Activated naive CD8-positive, alpha-beta T cell treated with anti-CD3 and anti-CD28 coated beads for 36 hours (primary cell): ENCODE measurements at places on chromosomes 6 and 20.

- no peak overlapping the region for H3K4me3 ChIP-seq
- H3K36me3 ChIP-seq, result peaks cover 10% of the 10 kb centered on the region
Observed at GRCh38 chr20:38094373-38094891, 60.9 kb downstream of the RPRD1B start.

- H3K27ac ChIP-seq, result peak overlapping the region; percentile 81
- DNase-seq, result peak; percentile 46
- H3K4me1 ChIP-seq, result peaks cover 73% of the 10 kb centered on the region
- peaks cover 37% of the 10 kb centered on the region for H3K36me3 ChIP-seq
- H3K4me3 ChIP-seq, result peak overlapping the region; percentile 42
Observed at GRCh38 chr6:154239392-154239791, 117.2 kb downstream of the IPCEF1 start.

- no peak overlapping the region for H3K27ac ChIP-seq
- H3K27me3 ChIP-seq, result no peaks in the 10 kb centered on the region
- no peak for DNase-seq
- H3K36me3 ChIP-seq, result no peaks in the 10 kb centered on the region
- peaks cover under 1% of the 10 kb centered on the region for H3K4me1 ChIP-seq
- no peak overlapping the region for H3K4me3 ChIP-seq
Observed at GRCh38 chr20:25288291-25289181, 40.7 kb downstream of the PYGB start.

DNA sequence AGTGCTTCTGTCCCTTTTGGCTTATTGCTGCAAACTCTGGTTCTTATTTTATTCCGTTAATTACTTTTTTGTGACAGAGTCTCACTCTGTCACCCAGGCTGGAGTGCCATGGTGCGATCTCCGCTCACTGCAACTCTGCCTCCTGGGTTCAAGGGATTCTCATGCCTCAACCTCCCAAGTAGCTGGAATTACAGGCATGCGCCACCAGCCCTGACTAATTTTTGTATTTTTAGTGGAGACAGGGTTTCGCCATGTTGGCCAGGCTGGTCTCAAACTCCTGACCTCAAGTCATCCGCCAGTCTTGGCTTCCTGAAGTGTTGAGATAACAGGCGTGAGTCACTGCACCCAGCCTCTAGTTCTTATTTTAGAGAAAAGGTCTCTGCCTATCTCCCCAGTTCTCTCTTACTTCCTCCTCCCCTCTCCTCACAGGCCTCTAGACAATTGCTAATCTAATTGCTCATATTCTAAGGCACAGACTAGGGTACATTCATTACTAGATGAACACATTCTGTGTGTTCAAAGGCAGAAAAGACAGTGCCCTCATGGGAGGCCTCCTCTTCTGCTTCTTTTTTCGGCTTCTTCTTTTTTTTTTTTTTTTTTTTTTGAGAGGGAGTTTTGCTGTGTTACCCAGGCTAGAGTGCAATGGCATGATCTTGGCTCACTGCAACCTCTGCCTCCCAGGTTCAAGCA is 27.0 kb downstream of the EDEM2 start:
- H3K36me3 ChIP-seq, result peaks cover 12% of the 10 kb centered on the region
- H3K4me3 ChIP-seq, result no peak overlapping the region
- no peaks in the 10 kb centered on the region for H3K4me1 ChIP-seq
- no peak for DNase-seq
- H3K27ac ChIP-seq, result peak overlapping the region; percentile 37

GRCh38 chr6:47355496-47355895 is 45.8 kb upstream of the TNFRSF21 start:
- H3K4me1 ChIP-seq, result peaks cover 4% of the 10 kb centered on the region
- DNase-seq, result no peak
- peaks cover 14% of the 10 kb centered on the region for H3K27me3 ChIP-seq
- H3K4me3 ChIP-seq, result no peak overlapping the region
- no peak overlapping the region for H3K27ac ChIP-seq
- no peaks in the 10 kb centered on the region for H3K36me3 ChIP-seq

GRCh38 chr20:41100001-41100480 is 37.3 kb upstream of the PLCG1 start:
- peaks cover 2% of the 10 kb centered on the region for H3K4me1 ChIP-seq
- no peak overlapping the region for H3K4me3 ChIP-seq

DNA sequence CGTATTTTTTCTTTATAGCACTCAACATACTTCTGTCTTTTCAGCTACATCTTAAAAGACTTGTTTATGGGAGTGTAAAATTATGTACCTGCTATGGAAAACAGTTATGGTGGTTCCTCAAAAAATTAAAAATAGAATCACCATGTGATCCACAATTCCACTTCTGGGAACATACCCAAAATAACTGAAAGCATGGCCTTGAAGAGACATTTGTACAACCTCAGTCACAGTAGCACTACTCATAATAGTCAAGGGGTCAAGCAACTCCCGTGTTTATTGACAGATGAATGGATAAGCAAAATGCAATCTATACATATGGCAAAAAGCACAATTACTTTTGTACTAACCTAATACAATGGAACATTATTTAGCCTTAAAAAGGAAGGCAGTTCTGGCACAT is 74.5 kb downstream of the METTL24 start:
- no peaks in the 10 kb centered on the region for H3K27me3 ChIP-seq
- H3K4me1 ChIP-seq, result no peaks in the 10 kb centered on the region
- no peak overlapping the region for H3K4me3 ChIP-seq
- no peak for DNase-seq
- H3K36me3 ChIP-seq, result no peaks in the 10 kb centered on the region

GRCh38 chr6:70531133-70531532 is 35.6 kb upstream of the SDHAF4 start:
- H3K27ac ChIP-seq, result no peak overlapping the region
- H3K4me1 ChIP-seq, result peaks cover 6% of the 10 kb centered on the region
- H3K4me3 ChIP-seq, result no peak overlapping the region
- DNase-seq, result no peak
- peaks cover 3% of the 10 kb centered on the region for H3K36me3 ChIP-seq

GRCh38 chr6:145863988-145864616 is 49.5 kb upstream of the FBXO30 start:
- H3K4me3 ChIP-seq, result no peak overlapping the region
- H3K4me1 ChIP-seq, result peaks cover 23% of the 10 kb centered on the region
- peaks cover 33% of the 10 kb centered on the region for H3K36me3 ChIP-seq

GRCh38 chr6:43120944-43121913 is 45.1 kb downstream of the PTK7 start:
- DNase-seq, result no peak
- H3K4me1 ChIP-seq, result no peaks in the 10 kb centered on the region
- H3K27me3 ChIP-seq, result no peaks in the 10 kb centered on the region
- no peaks in the 10 kb centered on the region for H3K36me3 ChIP-seq

GRCh38 chr6:149306967-149307366 is 10.5 kb upstream of the TAB2 start:
- no peaks in the 10 kb centered on the region for H3K36me3 ChIP-seq
- H3K4me1 ChIP-seq, result peaks cover 7% of the 10 kb centered on the region
- no peaks in the 10 kb centered on the region for H3K27me3 ChIP-seq
- no peak overlapping the region for H3K27ac ChIP-seq
- DNase-seq, result no peak
- H3K4me3 ChIP-seq, result no peak overlapping the region

- no peak for DNase-seq
- no peaks in the 10 kb centered on the region for H3K36me3 ChIP-seq
- H3K4me3 ChIP-seq, result no peak overlapping the region
- no peak overlapping the region for H3K27ac ChIP-seq
- peaks cover 14% of the 10 kb centered on the region for H3K4me1 ChIP-seq
- peaks cover 5% of the 10 kb centered on the region for H3K27me3 ChIP-seq
Observed at GRCh38 chr6:148776321-148777308, 29.8 kb downstream of the UST start.

DNA sequence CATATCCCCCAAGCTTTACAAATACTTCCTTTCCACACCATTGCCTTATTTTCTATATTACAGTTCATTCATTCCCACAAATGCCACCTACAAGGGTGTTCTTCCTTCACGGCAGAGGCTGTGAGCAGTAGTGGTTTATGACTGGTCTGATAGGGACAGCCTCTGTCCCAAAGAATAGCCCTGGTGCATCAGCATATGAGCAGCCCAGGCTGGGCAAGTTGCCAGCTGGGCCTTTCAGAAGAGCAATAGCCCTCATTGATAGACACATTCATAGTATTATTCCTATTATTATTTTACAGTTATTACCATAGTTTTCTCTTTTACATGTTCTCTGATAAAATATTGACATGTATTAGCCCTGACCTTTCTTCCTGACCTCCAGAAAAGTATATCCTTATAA is 149.9 kb downstream of the MMS22L start:
- H3K27ac ChIP-seq, result no peak overlapping the region
- peaks cover 9% of the 10 kb centered on the region for H3K36me3 ChIP-seq
- no peak for DNase-seq
- peaks cover 10% of the 10 kb centered on the region for H3K4me1 ChIP-seq

DNA sequence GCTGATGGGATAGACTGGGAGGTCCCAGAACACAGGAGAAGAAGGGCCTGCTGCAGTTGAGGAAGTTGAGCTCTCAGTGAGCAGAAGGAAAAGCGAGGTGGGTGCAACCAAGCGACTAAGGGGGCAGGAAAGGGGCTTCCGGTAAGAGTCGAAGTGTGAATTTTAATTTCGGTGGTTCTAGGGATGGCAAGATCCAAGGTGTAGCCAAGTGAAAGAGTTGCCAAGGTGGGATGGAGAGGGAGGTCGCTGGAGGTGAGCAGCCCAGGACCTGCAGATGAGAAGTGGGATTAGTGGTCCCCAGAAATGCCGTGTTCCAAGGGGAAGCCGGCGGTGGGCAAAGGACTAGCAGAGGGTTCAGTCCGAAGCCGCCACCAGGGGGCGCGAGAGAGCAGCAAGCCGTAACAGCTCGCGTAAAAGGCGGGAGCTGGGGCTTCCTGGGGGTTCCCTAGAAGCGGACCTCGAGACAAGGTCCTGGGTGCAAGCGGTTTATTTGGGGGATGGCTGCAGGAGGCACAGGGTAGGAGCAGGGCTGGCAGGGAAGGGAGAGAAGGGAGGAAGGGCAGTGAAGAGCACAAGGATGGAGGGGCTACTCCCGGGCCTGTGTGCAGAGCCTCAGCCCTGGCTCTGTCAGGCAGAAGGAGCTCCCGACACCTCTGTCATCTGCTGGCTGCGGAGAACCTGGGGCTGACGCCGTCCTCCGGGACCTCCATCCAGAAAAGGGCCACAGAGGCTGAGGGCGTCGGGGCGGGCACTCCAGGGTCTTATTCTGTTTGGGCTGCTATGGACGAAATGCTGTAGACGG is 103.6 kb downstream of the PAX1 start:
- DNase-seq, result peak; percentile 33
- H3K27ac ChIP-seq, result no peak overlapping the region
- no peak overlapping the region for H3K4me3 ChIP-seq
- H3K4me1 ChIP-seq, result no peaks in the 10 kb centered on the region
- H3K27me3 ChIP-seq, result peaks cover 15% of the 10 kb centered on the region

DNA sequence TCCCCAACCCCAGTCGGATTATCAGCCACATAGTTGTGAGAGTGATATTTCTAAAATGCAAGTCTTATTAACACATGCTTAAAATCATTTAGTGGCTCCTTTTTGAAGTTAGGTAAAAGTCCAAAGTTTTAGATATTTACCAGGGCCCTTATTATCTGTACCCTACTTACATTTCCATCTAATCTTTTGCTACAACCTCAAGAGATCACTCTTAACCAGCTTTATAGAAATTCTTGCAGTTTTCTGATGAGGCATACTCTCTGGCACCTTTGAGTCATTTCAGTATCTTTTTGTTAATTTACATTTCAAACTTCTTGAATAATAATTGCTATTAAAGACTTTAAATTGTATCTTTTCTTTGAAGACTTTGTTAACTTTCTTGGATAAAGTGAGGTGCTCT is 453.3 kb downstream of the RFPL4B start:
- H3K4me1 ChIP-seq, result no peaks in the 10 kb centered on the region
- DNase-seq, result no peak
- no peaks in the 10 kb centered on the region for H3K27me3 ChIP-seq
- no peaks in the 10 kb centered on the region for H3K36me3 ChIP-seq

- H3K4me3 ChIP-seq, result peak overlapping the region; percentile 82
- no peaks in the 10 kb centered on the region for H3K27me3 ChIP-seq
- H3K36me3 ChIP-seq, result peaks cover 5% of the 10 kb centered on the region
- peak overlapping the region; percentile 91 for H3K27ac ChIP-seq
- peak; percentile 70 for DNase-seq
- peaks cover 27% of the 10 kb centered on the region for H3K4me1 ChIP-seq
Observed at GRCh38 chr20:47727170-47727880, 58.0 kb downstream of the SULF2 start.

GRCh38 chr20:51703400-51704287 is 64.5 kb downstream of the ATP9A start:
- H3K36me3 ChIP-seq, result no peaks in the 10 kb centered on the region
- H3K27me3 ChIP-seq, result peaks cover 10% of the 10 kb centered on the region
- no peak for DNase-seq
- no peak overlapping the region for H3K4me3 ChIP-seq
- no peaks in the 10 kb centered on the region for H3K4me1 ChIP-seq

DNA sequence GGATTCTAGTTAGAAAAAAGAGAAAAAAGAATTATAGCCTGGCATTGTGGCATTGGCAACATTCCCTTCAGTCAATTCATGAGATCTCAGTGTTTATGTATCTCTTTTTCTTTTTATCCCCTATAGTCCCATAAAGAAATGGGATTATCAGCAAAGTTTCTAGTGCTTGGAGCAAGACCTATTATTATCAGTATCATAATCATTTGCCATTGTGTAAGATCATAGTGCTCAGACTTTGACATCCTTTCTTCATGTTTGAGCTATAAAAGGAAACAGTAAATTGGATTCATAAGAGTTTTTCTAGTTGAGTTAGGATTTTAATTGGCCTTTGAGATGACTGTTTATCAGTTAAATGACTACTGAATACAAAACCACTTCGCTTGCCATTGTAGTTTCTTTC is 295.6 kb downstream of the GRIK2 start:
- H3K4me1 ChIP-seq, result no peaks in the 10 kb centered on the region
- no peak for DNase-seq
- no peaks in the 10 kb centered on the region for H3K27me3 ChIP-seq
- H3K36me3 ChIP-seq, result no peaks in the 10 kb centered on the region
- no peak overlapping the region for H3K27ac ChIP-seq

DNA sequence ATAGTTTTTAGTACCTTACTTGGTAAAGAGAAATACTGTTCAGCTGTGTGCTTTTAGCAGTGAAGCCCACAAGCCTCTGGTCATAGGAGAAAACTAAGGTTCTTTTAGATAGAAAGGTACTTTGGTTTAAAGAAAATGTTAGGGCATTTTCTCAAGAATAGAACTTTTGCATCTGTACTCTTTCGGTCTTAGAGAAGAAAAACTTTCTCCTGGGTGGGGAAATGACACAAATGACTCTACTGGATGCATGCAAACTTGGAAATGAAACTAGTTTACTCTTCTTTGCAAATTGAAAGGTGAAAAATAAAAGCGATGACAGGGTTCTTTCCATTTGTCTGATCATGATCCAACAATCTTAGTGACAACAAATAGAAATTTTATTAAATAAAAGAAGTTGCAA is 2.1 kb upstream of the TMEM217 start:
- H3K27me3 ChIP-seq, result no peaks in the 10 kb centered on the region
- DNase-seq, result no peak
- peaks cover 48% of the 10 kb centered on the region for H3K4me1 ChIP-seq

- no peak for DNase-seq
- H3K27ac ChIP-seq, result no peak overlapping the region
- H3K4me3 ChIP-seq, result peak overlapping the region; percentile 84
- peaks cover 10% of the 10 kb centered on the region for H3K36me3 ChIP-seq
Observed at GRCh38 chr20:45346291-45346718, 1.9 kb downstream of the SDC4 start.

GRCh38 chr6:26284537-26285142 is 80.4 kb upstream of the BTN3A2 start:
- H3K36me3 ChIP-seq, result peaks cover 12% of the 10 kb centered on the region
- DNase-seq, result peak; percentile 67
- H3K4me1 ChIP-seq, result peaks cover 40% of the 10 kb centered on the region
- H3K27me3 ChIP-seq, result peaks cover 6% of the 10 kb centered on the region
- H3K27ac ChIP-seq, result peak overlapping the region; percentile 91
